ENCODE measurements at places on chromosomes 3 and 15. TPM values are rescaled to one million over a fixed set of nuclear protein-coding genes. Genes with fewer than 3 reads are reported as not detected.

- DNase-seq: no peak
Observed at GRCh38 chr3:45178183-45179023, 32.2 kb upstream of the CDCP1 start.

- no peak for DNase-seq
Observed at GRCh38 chr3:131903988-131904415, 130.8 kb downstream of the CPNE4 start.

GRCh38 chr3:122295266-122296062 is 29.6 kb upstream of the CSTA start:
- DNase-seq: peak; percentile 8

GRCh38 chr3:12979151-12979946 is 93.9 kb downstream of the IQSEC1 start:
- DNase-seq: no peak

DNA sequence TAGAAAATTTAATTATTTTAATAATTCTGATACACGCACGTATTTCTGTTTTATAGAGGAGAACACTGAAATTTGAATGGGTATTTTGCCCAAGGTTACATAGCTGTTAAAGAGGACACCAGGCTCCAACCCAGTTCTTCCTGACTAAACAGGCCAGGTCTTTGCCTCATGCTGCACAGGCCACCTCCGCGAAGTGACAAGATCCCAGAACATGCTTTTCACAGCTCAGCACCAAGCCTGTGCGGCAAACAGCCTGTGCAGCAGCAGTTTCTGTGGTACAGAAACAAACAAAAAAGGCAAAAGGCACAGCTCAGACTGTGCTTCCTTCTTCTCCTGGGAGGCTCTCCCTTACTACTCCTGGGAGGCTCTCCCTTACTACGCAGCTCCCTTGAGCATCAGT is 6.5 kb downstream of the FOXL2 start:
- DNase-seq: no peak

GRCh38 chr15:60804986-60805949 is 326.3 kb upstream of the ICE2 start:
- DNase-seq: no peak

DNA sequence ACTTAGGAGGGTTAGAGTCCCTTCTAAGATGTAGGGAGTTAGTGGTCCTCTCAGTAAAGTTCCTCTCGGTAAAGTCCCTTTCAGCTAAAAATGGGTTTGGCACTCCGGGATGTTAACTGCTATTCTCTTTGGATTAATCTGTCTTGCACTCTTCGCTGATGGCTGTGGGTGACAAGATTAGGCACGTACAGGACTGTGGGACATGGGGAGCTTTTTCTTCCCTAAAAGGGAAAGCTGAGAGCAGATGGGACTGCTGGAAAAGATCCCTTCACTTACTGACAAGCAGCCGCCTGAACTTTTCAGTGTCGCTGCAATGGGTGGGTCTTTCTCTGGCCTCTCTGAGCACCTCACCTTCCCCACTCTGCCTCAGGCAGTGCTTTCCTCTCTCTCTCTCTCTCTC is 16.4 kb upstream of the HHATL start:
- no peak for DNase-seq

- no peak for DNase-seq
Observed at GRCh38 chr15:69857686-69858391, 239.9 kb downstream of the TLE3 start.

The TMEM44 gene
- polyA plus RNA-seq: 26.7 TPM

DNA sequence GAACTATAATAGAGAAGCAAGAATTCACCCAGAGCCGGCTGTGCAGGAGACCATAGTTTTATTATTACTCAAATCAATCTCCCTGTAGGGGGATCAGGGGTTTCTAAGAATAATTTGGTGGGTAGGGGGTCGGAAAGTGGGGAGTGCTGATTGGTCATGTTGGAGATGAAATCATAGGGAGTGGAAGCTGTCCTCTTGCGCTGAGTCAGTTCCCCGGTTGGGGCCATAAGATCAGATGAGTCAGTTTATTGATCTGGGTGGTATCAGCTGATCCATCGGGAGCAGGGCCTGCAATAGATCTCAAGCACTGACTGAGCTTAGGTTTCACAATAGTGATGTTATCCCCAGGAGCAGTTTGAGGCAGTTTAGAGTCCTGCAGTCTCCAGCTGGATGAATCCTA is 97.0 kb upstream of the SNRPN start:
- no peak for DNase-seq
